Neural progenitor cell (in vitro differentiated cells): ENCODE measurements at places on chromosomes 4 and X.

DNA sequence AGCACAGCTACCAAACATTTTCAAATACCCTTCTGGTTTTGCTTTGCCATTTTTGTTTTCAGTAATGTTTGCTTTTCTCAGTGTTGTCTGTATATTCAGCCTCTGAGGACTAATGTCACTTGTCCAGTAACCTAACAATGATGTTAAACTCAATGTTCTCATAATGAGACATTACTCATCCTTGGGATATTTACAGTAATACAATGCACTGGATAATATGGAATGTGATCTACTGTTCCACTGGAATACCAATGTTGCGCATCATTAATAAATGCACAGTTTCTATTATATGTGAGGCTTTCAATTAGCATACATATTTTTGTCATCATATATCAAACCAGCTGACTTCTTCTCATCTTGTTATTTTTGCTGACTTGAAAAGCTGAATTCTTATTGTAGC is 259.1 kb downstream of the SH2D1A start:
- no peaks in the 10 kb centered on the region for H3K4me1 ChIP-seq
- H3K27me3 ChIP-seq: no peaks in the 10 kb centered on the region
- no peak for DNase-seq
- H3K4me3 ChIP-seq: no peak overlapping the region
- no peaks in the 10 kb centered on the region for H3K36me3 ChIP-seq

DNA sequence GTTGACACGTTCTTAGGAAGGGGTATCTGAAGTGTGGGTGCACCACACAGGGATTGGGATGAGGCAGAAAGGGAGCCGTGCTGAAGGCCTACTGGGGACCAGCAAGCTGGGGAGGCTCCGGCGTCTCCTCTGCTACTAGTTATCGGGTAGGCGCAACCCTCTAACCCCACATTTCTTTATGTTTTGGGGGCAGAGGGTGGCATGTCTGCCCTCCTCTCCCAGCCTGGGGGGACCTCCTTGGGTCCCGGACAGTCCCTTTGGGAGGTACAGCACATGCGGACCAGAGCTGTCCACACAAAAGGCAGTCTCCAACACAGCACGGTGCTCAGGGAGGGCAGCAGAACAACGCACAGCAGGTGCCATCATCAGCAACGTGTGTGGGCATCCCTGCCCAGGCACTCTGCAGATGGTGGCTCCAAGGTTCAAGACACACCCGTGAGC is 33.2 kb downstream of the WDR1 start:
- no peak overlapping the region for H3K27ac ChIP-seq
- no peaks in the 10 kb centered on the region for H3K36me3 ChIP-seq
- DNase-seq: no peak
- H3K27me3 ChIP-seq: no peaks in the 10 kb centered on the region
- H3K4me1 ChIP-seq: no peaks in the 10 kb centered on the region

DNA sequence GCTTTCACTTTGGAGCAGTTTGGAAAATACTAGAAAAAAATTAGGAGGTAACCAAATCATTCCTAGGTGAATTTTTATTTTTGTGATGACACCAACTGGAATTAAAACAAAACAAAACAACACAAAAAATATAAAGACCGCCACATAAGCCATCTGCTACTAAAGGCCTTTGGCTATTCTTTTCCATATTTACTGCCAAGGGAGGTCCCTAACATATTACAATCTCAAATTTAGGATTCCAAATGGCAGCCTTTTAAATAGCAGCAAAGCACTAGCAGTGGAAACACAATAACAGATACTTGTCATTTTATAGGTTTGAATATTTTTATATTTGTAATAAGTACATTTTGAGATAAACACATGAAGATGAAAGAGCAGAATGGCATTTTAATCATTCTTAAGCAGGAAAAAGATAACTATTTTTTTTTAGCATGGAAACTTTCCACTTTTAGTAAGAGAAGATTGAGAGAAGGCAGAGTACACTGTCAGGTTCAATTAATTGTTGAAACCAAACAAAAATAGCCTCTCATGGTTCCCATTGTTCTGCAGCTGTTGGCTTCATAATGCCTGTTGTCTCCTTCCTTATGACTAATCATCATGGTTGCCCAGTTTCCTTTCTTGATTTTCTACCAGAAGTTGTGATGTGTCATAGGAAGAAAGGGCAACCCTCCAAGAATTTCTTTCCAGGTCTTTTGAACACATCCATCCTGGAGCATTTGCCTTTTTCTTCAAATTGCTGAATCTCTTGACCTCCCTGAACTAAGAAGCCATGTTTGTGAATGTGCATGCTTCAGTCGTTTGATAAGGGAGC is 219.0 kb upstream of the EMCN start:
- no peak overlapping the region for H3K27ac ChIP-seq
- H3K27me3 ChIP-seq: no peaks in the 10 kb centered on the region
- no peak overlapping the region for H3K4me3 ChIP-seq
- H3K36me3 ChIP-seq: no peaks in the 10 kb centered on the region
- no peak for DNase-seq

DNA sequence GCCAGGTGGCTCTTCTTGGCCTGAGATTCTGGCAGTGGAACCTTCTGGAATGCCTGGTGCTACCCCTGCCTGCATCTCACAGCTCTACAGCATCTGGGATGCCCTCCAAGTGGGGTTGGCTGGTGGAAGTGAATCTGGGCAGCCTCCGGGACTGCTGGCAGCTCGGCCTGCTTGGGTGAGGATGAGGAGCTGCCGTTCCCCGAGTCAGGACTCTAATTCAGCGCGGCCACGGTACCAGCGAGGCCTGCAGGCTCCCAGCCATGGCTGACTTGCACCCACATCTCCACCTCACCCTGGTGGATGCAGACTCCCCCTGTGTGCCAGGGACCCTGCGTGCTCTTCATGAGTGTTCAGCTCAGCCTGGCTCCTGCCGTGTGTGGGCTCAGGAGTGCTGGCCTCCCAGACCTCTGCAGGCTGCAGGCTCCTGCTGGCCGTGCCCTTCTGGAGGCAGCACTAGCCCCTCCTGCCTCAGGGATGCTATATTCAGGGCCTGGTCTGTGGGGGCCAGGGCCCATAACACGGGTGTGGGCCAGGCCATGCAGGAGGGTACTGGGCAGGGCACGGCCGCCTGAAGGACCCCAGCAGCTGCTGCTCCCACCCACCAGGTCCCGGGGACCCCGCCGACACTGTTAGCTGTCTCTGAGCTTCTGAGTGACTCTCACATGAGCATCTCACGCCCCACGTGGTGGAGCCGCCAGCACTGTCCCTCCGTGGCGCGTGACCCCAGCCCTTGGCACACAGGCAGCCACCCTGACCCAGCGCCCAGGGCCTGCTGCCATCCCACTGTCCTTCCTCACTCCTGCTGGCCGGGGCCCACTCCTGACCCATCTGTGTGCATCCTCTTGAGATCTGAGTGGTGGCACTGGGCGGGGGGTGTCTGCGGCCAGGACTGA is 10.6 kb downstream of the UVSSA start:
- no peaks in the 10 kb centered on the region for H3K4me1 ChIP-seq
- no peaks in the 10 kb centered on the region for H3K27me3 ChIP-seq
- no peak overlapping the region for H3K4me3 ChIP-seq
- no peak for DNase-seq
- H3K36me3 ChIP-seq: no peaks in the 10 kb centered on the region

DNA sequence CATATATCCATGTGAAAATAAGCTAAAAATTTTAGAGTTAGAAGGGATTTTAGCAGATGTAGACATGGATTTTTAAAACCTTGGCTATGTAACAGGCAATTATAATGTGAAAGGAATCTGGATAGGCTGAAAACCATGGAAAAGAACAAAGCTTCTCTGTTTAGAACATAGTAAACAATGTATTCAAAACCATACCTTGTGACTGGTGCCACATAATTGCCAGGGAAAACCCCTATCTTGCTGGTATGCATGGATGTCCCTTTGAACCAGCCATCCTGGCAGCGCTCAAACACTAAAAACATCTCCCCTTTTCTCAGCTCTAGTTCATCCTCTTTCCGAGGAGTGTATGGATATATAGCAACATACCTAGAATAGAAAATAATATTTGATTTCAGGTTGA is 110.6 kb upstream of the CBR4 start:
- peaks cover 10% of the 10 kb centered on the region for H3K36me3 ChIP-seq
- H3K4me3 ChIP-seq: no peak overlapping the region
- H3K27ac ChIP-seq: no peak overlapping the region
- DNase-seq: no peak
- H3K4me1 ChIP-seq: peaks cover 13% of the 10 kb centered on the region

- no peaks in the 10 kb centered on the region for H3K36me3 ChIP-seq
- H3K4me3 ChIP-seq: no peak overlapping the region
- H3K27me3 ChIP-seq: no peaks in the 10 kb centered on the region
Measured at GRCh38 chr4:16858275-16858752, 40.1 kb downstream of the LDB2 start.

DNA sequence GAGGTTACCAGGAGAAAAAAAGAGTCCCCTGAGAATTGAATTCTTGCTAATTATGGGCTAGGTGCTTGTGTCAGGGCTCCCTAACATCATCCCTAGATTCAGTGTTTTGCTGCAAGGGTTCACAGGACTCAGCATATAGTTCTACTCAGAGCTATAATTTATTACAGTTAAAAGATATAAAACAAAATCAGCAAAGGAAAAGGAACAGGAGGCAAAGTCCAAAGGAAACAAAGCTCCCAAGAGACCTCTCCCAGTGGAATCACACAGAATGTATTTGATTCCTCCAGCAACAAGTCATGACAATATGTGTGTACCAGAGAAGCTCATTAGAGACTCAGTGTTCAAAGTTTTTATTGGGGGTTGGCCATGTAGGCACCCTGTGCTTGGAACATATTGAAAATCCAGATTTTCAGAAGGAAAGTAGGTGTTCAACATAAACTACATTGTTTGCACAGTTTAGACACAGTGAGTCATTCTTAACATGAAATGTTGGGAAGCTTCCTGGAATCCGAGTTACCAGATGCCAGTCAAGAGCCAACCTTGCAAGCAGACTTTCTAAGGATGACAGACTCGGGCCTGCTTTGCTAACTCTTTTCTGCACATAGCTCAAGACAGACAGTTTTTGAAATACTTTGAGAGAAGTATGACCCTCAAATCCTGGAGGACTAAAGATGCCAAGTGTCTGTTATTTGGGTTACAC is 311.3 kb upstream of the EMCN start:
- H3K4me3 ChIP-seq: no peak overlapping the region
- no peak for DNase-seq
- H3K27me3 ChIP-seq: no peaks in the 10 kb centered on the region
- H3K27ac ChIP-seq: no peak overlapping the region
- H3K4me1 ChIP-seq: no peaks in the 10 kb centered on the region
